ENCODE measurements at places on chromosomes 2 and 18. TPM values are rescaled to one million over a fixed set of nuclear protein-coding genes. Genes with fewer than 3 reads are reported as not detected.

- no peak for DNase-seq
Measured at GRCh38 chr2:212908682-212909435, 242.6 kb downstream of the IKZF2 start.

- DNase-seq = peak; percentile 57
Measured at GRCh38 chr18:79962311-79962710, 2.1 kb upstream of the HSBP1L1 start.

DNA sequence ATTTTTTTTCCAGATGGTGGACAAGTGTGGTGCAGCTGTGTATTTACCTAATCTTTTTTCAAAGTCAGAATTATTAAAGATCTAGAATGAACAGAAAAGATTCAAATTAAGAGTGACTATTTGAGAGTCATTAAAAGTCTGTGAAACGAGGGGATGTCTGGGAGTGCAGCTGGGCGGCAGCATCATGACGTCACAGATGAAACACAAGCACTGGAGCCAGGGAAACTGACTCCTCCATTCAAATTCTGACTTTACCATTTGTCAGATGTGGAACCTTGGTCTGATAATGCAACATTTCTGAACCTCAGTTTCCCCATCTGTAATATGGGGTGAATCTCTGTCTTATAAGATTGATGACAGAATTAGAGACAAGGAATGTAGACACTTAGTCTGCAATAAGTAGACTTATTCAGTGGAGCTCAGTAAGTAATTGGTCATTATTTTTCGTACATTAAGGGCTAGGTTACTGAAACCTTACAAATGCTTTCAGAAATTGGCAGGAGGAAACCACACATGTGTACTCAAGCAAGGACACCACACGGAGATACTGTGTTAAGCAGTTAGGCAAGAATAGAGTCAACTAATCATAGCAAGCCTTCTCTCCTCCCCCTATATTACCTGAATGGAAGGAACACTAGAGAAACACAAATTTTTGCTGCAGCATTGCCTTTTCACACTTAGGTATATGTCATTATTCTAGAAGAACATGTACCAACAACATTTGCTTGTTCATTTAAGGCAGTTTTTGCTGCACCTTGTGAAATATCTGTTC, 27.8 kb upstream of the CXXC1 start:
- DNase-seq = no peak

DNA sequence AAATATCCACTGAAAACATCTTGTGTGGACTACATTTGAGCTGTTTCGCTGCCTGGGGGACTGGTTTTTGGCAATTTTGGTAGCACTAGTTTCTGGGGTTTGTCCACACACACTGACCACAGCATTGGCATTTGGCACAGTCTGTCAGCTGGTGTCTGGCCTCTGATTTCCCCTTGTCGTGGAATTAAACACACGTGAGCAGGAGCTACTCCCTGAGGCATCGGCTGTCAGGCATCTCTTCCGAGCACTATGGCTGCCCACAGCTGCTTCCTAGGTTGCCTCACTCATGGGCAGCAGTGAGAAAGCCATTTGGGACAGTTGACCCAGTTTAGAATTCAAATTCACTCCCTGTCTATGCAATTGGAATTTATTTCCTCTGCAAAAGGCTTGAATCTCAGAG, 46.8 kb upstream of the FZD5 start:
- no peak for DNase-seq

DNA sequence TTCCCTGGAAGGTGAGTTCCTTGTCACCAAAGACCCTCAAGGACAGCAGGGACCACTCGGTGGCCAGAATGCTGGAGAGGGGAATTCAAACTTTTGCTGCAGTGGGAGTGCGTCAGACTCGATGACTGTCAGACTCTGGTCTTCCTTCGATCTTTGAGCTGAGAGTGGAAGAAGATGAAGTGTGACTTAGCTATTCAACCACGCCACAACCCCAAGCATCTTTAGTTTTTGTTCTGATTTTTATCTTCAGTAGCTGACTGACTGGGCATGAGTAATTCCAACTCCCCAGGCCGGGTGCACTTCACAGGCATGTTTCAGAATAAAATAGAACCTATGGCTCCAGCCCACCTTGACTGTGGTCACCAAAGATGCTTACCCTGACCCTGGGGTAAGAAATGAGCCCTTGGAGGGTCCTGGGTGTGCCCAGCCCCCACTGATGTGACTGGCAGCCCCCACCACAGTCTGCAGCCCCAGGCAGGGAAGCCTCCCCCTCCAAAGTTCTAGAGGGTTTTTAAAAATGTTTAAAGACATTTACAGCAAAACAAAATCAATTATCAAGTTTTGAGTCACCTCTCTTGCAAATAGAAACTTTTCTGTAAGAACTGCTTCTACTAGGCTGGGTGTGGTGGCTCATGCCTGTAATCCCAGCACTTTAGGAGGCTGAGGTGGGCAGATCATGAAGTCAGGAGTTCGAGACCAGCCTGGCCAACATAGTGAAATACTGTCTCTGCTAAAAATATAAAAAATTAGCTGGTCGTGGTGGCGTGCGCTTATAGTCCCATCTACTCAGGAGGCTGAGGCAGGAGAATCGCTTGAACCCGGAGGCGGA, 24.9 kb upstream of the YWHAQ start:
- no peak for DNase-seq

Gene SLC4A3
- 0.63 TPM for polyA plus RNA-seq

Gene NT5C1B
- polyA plus RNA-seq = not detected

Gene SKOR2
- not detected for polyA plus RNA-seq

All from lung (tissue), 17 donors.